DMS53 (cell line): ENCODE measurements at places on chromosomes 1 and 21.
A peak's percentile ranks its signal among the peaks of the same experiment; 100 is the strongest.

GRCh38 chr1:23810818-23811540, 10.4 kb upstream of the GALE start:
- DNase-seq: peak; percentile 55

- no peak for DNase-seq
Observed at GRCh38 chr21:22993822-22994574, 1995.8 kb downstream of the NCAM2 start.

DNA sequence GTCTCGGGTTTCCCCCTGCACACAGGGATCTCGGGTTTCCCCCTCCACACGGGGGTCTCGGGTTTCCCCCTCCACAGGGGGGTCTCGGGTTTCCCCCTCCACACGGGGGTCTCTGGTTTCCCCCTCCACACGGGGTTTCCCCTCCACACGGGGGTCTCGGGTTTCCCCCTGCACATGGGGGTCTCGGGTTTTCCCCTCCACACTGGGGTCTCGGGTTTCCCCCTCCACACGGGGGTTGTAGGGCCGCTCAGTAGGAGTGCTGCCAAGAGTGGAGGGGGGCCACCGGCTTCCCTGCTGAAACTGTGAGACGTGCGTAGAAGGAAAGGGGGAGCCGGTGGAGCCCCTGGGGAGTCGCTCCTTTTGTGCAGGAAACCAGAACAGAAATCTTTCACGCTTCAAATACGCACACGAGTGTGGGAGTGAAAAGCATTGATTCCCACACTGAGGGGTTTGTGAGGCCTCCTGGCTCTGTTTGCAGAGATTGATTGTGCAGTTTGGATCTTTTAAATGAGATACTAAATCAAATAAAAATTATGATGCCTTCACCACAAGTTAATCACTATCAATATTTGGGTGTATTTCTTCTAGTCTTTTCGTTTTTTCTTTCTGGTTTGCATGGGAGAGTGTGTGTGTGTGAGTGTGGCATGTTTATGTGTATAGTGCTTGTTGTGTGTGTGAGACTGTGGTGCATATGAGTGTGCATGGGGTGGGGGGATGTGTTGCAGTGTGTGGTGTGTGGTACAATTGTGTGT, 54.3 kb upstream of the TRAPPC10 start:
- DNase-seq: no peak

DNA sequence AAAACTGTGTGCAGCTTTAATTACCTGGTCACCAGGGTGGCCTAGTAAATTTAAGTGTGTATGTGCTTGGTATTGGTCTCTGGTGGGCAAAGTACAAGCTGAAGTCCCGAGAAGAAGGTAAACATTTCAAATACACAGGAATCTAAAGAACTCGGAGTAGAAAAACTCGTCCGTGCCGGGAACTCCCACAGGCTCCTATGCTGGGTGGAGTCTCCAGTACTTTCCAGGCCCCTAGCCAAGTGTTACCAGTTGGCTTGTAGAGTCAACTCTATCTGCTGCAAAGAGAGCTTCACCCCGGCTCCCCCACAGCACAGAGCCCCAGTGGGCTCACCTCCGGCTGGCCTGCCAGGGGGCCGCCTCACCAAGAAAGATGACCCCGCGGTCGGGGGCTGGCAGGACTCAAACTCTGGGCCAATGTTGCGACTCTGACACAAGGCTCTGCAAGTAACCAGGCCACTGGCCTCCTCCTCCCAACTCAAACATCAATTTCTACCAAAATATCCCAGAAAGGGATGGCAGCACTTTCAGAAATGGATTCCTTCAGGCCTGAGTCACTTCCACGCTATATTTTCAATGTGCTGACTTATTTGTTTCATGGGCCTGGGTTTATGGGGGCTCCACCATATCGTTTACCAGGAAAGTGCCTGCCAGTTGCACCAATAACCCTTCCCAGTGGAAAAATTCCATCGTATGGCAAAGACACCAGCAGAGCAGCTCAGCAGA, 73.9 kb downstream of the SLC66A1 start:
- no peak for DNase-seq

- no peak for DNase-seq
Observed at GRCh38 chr1:230048922-230049321, 18.1 kb upstream of the GALNT2 start.

GRCh38 chr1:95382000-95382786, 148.2 kb downstream of the RWDD3 start:
- peak; percentile 56 for DNase-seq

GRCh38 chr1:167566766-167567165, 13.2 kb upstream of the CREG1 start:
- DNase-seq: no peak

- DNase-seq: peak; percentile 53
Observed at GRCh38 chr1:228013131-228013934, 6.5 kb downstream of the WNT3A start.

DNA sequence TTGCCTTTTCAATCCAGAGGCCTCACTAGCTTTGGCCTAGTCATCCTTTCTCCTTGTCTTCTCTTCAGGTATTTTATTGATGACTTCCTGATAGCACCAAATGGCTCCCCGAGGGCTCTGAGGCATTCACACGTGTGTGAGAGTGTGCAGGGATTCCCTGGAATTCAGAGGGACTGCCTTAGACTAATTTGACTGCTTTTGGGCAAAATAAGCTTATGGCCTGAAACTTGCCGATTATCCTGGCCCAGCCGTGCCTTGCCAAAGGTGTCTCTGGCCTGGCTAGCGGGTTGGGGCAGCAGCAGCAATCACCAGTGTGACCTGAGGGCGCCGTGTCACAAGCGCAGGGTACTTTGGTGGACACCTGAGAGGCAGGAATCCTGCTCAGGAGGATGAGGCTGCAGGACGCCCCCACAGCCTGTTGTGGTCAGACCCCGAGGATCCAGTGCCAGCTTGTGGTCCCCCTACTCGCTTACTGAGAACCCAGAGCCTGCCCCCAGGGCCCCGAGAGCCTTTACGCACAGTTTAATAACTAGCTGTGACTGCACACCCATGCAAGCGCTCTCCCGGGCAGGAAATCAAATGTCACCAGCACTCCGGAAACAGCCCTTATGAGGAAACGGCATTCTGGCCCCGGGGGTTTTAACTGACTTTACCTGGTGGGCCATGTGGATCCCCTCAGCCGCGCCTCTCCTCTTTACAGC, 62.8 kb upstream of the PDE9A start:
- DNase-seq: no peak

DNA sequence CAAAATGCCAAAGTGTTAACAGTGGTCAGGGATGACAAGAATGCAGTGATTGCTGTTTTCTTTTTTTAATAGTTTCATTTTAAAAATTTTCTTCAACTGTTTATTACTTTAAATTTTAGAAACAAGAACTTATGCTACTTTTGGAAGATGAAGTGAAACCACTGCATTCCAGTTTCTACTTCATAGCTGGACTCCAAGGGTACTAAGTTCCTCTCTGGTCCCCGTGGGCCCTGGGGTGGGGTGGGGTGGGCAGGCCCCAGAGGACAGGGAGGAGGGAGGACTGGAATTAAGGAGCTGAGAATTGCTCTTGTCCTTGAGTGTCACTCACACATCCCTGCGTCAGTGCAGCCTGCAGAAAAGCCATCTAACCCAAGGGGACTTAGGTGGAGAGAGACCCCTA, 97.3 kb downstream of the RAVER2 start:
- DNase-seq: no peak

GRCh38 chr1:87450136-87450535, 121.5 kb downstream of the LMO4 start:
- no peak for DNase-seq

DNA sequence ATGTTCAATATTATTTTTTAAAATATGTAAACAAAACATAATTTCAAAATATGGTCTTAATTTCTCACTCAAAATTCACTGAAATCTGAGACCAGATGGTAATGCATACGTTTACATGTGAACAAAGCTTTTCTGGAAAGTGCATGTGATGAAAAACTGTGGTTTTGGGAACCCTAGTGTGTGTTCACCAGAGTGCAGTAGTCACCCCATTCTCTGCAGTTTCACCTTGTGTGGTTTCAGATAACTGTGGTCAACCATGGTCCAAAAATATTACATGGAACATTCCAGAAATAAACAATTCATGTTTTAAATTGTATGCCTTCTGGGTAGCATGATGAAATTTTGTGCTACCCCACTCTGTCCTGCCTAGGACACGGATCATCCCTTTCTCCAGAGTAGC, 2021.9 kb downstream of the MRPL39 start:
- no peak for DNase-seq

GRCh38 chr21:45264146-45264911, 23.4 kb downstream of the POFUT2 start:
- no peak for DNase-seq

GRCh38 chr21:26674323-26674722, 101.2 kb upstream of the CYYR1 start:
- no peak for DNase-seq

GRCh38 chr21:33132054-33132453, 62.1 kb downstream of the OLIG1 start:
- peak; percentile 25 for DNase-seq

DNA sequence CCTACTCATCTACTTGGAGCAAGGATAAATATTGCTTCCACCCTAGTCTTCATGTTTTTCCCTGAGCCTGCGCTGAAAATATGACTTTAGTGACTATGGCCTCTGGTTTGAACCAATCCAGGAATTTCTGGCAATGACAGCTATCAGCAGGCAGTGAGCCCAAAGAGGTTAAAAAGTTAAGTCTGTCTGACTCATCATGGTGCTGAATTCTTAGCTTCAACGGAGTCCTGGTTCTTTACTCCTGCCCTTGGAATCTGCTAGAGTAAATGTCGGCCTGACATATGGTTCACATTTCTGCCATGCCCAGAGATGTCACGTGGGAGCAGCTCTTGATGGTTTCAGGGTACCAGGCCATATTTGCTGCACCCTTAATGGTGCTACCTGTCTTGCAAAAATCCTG, 351.6 kb upstream of the PLXNA2 start:
- DNase-seq: no peak

GRCh38 chr21:46006547-46007491, 25.2 kb downstream of the COL6A1 start:
- DNase-seq: no peak

DNA sequence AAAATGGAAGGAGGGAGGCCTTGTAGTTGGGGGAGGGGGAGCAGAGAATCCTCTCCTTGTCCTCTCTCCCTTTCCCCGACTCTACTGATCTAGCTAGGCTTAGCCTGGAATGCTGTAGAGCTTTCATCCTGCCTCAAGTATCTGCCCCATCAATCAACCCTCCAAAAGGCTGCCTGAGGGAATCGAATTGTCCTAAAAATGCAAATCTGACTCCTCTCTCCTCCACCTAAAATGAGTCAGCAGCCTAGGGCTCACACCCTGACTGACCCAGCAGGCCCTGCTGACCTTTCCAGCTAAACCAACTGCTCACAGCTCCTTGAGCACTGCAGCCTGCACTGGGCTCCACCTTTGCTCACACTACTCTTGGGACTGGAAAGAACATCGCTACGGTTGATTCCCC, 2.8 kb downstream of the HPDL start:
- DNase-seq: peak; percentile 13

DNA sequence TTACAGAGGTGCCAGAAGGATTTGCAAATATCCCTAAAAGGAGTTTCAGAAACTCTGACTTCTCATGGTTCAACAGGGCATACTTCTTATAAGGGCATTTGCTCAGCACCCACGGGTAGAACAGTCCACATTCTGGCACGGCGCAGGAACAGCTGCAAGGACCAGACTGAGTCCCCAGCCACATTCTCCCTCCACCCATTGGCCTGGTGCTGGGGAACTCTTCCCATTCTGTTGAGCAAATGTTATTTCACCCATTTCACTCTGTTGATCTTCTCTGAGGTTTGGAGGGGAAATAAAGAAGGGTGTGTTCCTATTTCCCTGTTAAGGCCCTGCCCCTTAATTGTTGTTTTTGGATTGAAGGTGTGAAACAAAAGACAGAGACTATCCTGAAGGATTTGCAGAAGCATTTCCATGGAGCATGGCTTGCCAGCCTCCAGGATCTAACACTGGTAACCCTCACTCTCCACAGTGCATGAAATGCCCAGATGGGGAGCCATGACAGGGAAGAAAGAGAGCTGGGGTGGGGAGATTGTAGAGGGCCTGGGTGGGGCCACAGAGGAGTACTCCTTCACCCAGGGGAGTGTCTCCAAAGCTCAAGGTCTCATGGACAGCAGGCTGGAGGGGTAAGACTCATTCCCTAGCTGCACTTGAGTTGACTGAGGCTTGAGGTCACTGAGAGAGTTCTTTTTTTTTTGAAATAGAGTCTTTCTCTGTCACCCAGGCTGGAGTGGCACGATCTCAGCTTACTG, 35.0 kb downstream of the INAVA start:
- no peak for DNase-seq

DNA sequence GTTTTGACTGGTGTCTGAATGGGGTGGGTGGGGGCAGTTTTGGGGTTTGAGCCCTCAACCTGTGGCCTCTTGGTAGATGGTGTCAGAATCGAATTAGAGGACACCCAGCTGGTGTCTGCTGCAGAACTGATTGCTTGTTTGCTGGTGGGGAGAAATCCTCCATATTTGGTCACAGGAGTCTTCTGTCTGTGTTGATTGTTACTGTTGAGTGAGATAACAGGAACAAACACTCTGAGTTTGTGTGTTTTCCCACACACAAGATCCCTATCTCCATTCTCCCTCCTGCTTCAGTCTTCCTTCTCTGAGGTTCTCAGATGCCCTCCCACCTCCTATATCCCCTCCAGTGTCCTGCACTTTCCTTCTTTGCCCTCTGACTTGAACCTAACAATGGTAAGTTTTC, 19.1 kb upstream of the CGN start:
- DNase-seq: peak; percentile 76

DNA sequence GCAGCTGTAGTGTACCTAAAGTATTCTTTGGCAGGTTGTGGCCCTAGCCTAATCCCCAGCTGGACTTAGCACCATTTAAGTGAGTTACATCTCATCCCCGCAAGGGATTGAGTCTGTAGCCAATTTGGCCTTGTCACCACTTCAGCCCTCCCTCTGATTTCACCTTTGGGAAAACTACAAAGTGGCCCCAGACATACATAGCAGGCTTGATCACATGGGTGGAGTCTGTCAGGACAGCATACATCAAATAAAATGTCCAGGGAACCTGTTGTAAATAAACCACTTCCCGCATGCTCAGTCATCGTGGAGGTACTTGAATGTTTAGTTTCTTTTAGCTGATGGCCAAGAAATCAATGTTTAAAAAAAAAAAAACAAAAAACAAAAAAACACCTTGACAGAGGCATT, 142.5 kb downstream of the DHRS3 start:
- DNase-seq: peak; percentile 58

- no peak for DNase-seq
Observed at GRCh38 chr1:170175041-170175440, 29.3 kb downstream of the NTMT2 start.
